Aorta (tissue), 5 donors: ENCODE measurements at places on chromosomes 6 and 20. TPM values are rescaled to one million over a fixed set of nuclear protein-coding genes. Genes with fewer than 3 reads are reported as not detected.

Gene BPIFA1
- not detected for total RNA-seq

Gene MATN4
- total RNA-seq = 0.69 TPM

Gene GJA1
- 213 TPM for total RNA-seq

Gene SLC4A11
- total RNA-seq = 0.29 TPM

GRCh38 chr20:3732327-3733118 lies at the start of gene HSPA12B:
TSS of gene HSPA12B (plus strand) at chr20:3732685. CDS start at chr20:3738675, 5,990 bp downstream.
- H3K27ac ChIP-seq = no peak within 1 kb of the TSS
- no peak within 1 kb of the TSS for H3K4me3 ChIP-seq
- peak; percentile 40 for DNase-seq
- H3K36me3 ChIP-seq = no peaks in the 10 kb centered on the region
- no peaks in the 10 kb centered on the region for H3K27me3 ChIP-seq

DNA sequence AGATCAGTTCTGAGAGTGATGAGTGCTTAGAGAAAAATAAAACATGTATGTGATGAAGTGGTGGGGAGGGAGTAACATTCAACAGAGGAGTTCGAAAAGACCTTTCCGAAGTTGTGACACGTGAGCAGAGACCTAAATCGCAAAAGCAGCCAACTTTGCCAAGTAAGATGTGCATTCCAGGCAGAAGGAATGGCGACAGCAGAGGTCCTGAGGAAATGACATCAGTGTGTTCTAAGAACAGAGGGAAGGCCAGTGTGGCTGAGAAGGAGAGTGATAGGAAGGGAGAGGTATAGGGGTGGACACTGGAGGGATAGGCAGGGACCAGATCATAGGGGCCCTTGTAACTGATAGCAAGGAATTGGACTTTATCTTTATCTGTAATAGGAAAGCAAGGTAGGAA lies 51.3 kb downstream of the ADAT2 start:
- H3K4me1 ChIP-seq = peaks cover 3% of the 10 kb centered on the region
- no peaks in the 10 kb centered on the region for H3K27me3 ChIP-seq
- no peak overlapping the region for H3K4me3 ChIP-seq
- H3K27ac ChIP-seq = peak overlapping the region; percentile 10
- DNase-seq = no peak
- H3K36me3 ChIP-seq = no peaks in the 10 kb centered on the region

- H3K27me3 ChIP-seq = no peaks in the 10 kb centered on the region
- no peak overlapping the region for H3K4me3 ChIP-seq
- H3K36me3 ChIP-seq = no peaks in the 10 kb centered on the region
- peak; percentile 42 for DNase-seq
- no peaks in the 10 kb centered on the region for H3K4me1 ChIP-seq
- no peak overlapping the region for H3K27ac ChIP-seq
These were observed 24.0 kb upstream of the NPBWR2 start for GRCh38 chr20:64131406-64131805.

GRCh38 chr6:161303628-161304340 lies 29.9 kb upstream of the AGPAT4 start:
- H3K4me3 ChIP-seq = no peak overlapping the region
- H3K27me3 ChIP-seq = no peaks in the 10 kb centered on the region
- no peaks in the 10 kb centered on the region for H3K4me1 ChIP-seq
- no peak overlapping the region for H3K27ac ChIP-seq

- no peaks in the 10 kb centered on the region for H3K4me1 ChIP-seq
- H3K27me3 ChIP-seq = no peaks in the 10 kb centered on the region
- H3K27ac ChIP-seq = no peak overlapping the region
- H3K36me3 ChIP-seq = no peaks in the 10 kb centered on the region
- no peak overlapping the region for H3K4me3 ChIP-seq
- DNase-seq = no peak
These were observed 880.9 kb downstream of the PRIM2 start for GRCh38 chr6:58198301-58198700.

- H3K36me3 ChIP-seq = no peaks in the 10 kb centered on the region
- no peak for DNase-seq
- H3K27me3 ChIP-seq = no peaks in the 10 kb centered on the region
- no peaks in the 10 kb centered on the region for H3K4me1 ChIP-seq
- H3K27ac ChIP-seq = no peak overlapping the region
These were observed 68.0 kb upstream of the KCNQ5 start for GRCh38 chr6:72553531-72554511.
